ENCODE measurements at places on chromosomes 5 and 9.
A peak's percentile ranks its signal among the peaks of the same experiment; 100 is the strongest.

GRCh38 chr5:170885809-170886208 lies 24.0 kb downstream of the RANBP17 start:
- no peak for DNase-seq

GRCh38 chr5:107673368-107674136 lies 2.8 kb upstream of the EFNA5 start:
- peak; percentile 77 for DNase-seq

DNA sequence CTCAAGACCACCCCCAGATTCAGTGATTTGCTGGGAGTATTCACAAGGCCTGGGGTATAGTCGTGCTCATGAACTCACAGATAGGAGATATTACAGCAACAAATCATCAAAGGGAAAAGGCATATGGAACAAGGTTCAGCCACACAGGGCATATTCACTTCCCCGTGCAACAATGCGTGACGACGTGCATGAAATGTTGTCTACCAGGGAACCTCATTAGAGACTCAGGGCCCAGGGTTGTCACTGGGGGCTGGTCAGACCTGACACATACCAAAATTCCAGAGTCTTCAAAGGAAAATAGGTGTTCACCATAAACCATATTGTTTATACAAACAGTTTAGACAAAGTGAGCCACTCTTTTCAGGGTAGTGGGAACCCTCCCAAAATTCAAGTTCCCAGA lies 212.4 kb downstream of the RFK start:
- no peak for DNase-seq

- DNase-seq = no peak
Observed at GRCh38 chr5:20494706-20495105, 506.7 kb upstream of the CDH18 start.

- no peak for DNase-seq
Observed at GRCh38 chr5:58983526-58984452, 400.9 kb downstream of the RAB3C start.

DNA sequence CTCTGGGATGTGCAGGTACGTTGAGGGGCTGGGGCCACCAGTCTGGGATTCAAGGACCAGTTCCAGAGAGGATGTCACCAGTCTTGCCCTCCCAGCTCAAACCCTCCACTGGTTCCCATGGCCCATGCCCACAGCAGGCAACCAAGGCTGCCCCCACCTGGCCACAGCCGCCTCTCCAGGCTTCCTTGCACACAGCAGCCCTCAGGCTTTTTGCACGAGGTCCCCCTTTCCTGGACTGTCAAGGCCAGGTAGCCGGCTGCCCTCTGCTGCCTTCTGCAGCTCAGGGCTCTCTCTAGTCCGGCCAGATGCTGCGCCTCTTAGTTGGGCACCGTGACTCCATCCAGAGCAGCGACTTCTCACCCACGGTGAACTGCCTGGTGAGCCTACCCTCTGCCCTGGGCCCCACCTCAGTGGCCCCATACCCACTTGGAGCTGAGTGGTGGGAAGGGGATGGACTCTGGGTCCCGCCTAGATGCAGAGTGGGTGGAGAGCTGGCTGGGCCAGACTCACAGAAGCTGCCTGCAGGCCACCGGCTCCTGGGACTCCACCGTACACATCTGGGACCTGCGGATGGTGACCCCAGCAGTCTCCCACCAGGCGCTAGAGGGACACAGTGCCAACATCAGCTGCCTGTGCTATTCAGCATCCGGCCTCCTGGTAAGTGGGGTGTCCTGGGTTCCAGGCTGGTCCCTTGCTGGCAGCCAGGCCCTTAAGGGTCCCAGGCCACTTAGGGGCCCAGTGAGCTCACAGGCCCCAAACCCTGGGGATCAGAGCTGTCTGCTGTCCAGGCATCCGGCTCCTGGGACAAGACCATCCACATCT lies 2.9 kb downstream of the WDR38 start:
- no peak for DNase-seq

DNA sequence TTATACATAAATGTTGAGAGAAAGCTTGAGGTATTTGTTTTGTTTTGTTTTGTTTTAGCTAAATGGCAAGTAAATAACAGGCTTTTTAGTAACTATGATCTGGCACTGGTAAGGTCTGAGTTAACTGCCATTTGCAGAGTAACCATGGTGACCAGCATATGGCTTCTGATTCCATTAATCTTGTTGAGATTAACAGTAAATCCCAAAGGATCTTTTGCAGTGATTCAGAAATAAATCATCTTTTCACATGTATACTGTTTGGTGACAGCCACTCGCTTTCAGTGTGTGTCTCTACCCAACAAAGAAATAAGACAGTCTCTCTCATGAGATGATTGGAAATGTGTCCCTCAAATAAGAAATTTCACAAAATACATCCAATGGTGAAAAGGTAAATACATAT lies 235.6 kb downstream of the RAB3C start:
- DNase-seq = no peak

- peak; percentile 45 for DNase-seq
Observed at GRCh38 chr5:168947212-168947868, 353.6 kb downstream of the SLIT3 start.

GRCh38 chr9:70902692-70903131 lies 218.7 kb downstream of the TRPM3 start:
- no peak for DNase-seq

GRCh38 chr5:137344021-137344420 lies 155.1 kb downstream of the SPOCK1 start:
- no peak for DNase-seq

GRCh38 chr5:92704590-92704989 lies 876.4 kb downstream of the NR2F1-AS1 start:
- no peak for DNase-seq

GRCh38 chr5:125508225-125508624 lies 761.8 kb upstream of the ZNF608 start:
- no peak for DNase-seq

GRCh38 chr5:173774271-173774761 lies 113.8 kb upstream of the CPEB4 start:
- no peak for DNase-seq

- DNase-seq = peak; percentile 19
Observed at GRCh38 chr5:66553916-66554575, 42.1 kb upstream of the MAST4 start.

All from stimulated activated CD4-positive, alpha-beta T cell treated with anti-CD3 and anti-CD28 coated beads, Interleukin-2, amount 100 ng/mL, for 48 hours (primary cell).